MCF 10A (cell line): ENCODE measurements at places on chromosomes 2 and 18. TPM values are rescaled to one million over a fixed set of nuclear protein-coding genes. Genes with fewer than 3 reads are reported as not detected.

SPATA3 gene
- total RNA-seq: not detected in 2 replicates

MC5R gene
- not detected in 2 replicates for total RNA-seq

NT5C1B gene
- not detected in 2 replicates for total RNA-seq

CNTNAP5 gene
- total RNA-seq: not detected in 2 replicates

POTEF gene
- total RNA-seq: not detected in 2 replicates

TLX2 gene
- total RNA-seq: not detected in 2 replicates

ACTG2 gene
- not detected in 2 replicates for total RNA-seq

RFX8 gene
- not detected in 2 replicates for total RNA-seq

MTCL1 gene
- 11.6 and 19.8 TPM in 2 replicates for total RNA-seq

RFTN2 gene
- total RNA-seq: not detected in 2 replicates

KIF5C gene
- total RNA-seq: 0.10 and 0.21 TPM in 2 replicates

NDC80 gene
- total RNA-seq: 20.4 and 29.6 TPM in 2 replicates

ANKRD30B gene
- not detected in 2 replicates for total RNA-seq

HOXD13 gene
- total RNA-seq: not detected in 2 replicates

SOCS6 gene
- total RNA-seq: 16.9 and 20.4 TPM in 2 replicates

RAPGEF4 gene
- total RNA-seq: 0.42 TPM in 1 of 2 replicates, not detected in the other

UGT1A10 gene
- not detected in 2 replicates for total RNA-seq

SLC4A5 gene
- 0.12 and 0.70 TPM in 2 replicates for total RNA-seq

CHRND gene
- total RNA-seq: not detected in 2 replicates

CD207 gene
- not detected in 2 replicates for total RNA-seq

TTC31 gene
- total RNA-seq: 17.6 and 18.1 TPM in 2 replicates

STK39 gene
- 13.8 and 14.6 TPM in 2 replicates for total RNA-seq

SRD5A2 gene
- total RNA-seq: not detected in 2 replicates

PCARE gene
- total RNA-seq: not detected in 2 replicates

COLEC11 gene
- total RNA-seq: not detected in 2 replicates

EMX1 gene
- not detected in 2 replicates for total RNA-seq

POMC gene
- not detected in 2 replicates for total RNA-seq

ST8SIA3 gene
- not detected in 2 replicates for total RNA-seq

UGT1A4 gene
- total RNA-seq: 0.12 TPM in 1 of 2 replicates, not detected in the other

ADCYAP1 gene
- not detected in 2 replicates for total RNA-seq

WNT10A gene
- total RNA-seq: 0.44 TPM in 1 of 2 replicates, not detected in the other

PTPRN gene
- not detected in 2 replicates for total RNA-seq

AKAIN1 gene
- total RNA-seq: not detected in 2 replicates

MPHOSPH10 gene
- 31.4 and 32.8 TPM in 2 replicates for total RNA-seq

GAREM1 gene
- 21.4 and 24.0 TPM in 2 replicates for total RNA-seq

KCNG2 gene
- not detected in 2 replicates for total RNA-seq

C2orf81 gene
- total RNA-seq: 4.3 and 5.6 TPM in 2 replicates

PPM1G gene
- total RNA-seq: 85.7 and 123 TPM in 2 replicates

PLEK gene
- total RNA-seq: not detected in 2 replicates

DNAJC10 gene
- 204 and 281 TPM in 2 replicates for total RNA-seq

SERPINB3 gene
- total RNA-seq: 0.28 TPM in 1 of 2 replicates, not detected in the other

CDK5R2 gene
- total RNA-seq: not detected in 2 replicates

IL36B gene
- total RNA-seq: not detected in 2 replicates

LRRC30 gene
- not detected in 2 replicates for total RNA-seq

FEV gene
- not detected in 2 replicates for total RNA-seq

MSH2 gene
- 7.6 and 8.7 TPM in 2 replicates for total RNA-seq

TNFAIP6 gene
- total RNA-seq: 1.8 and 3.7 TPM in 2 replicates

GAD1 gene
- total RNA-seq: 1.6 and 2.5 TPM in 2 replicates

SPP2 gene
- not detected in 2 replicates for total RNA-seq

UPP2 gene
- not detected in 2 replicates for total RNA-seq

CMPK2 gene
- 0.40 TPM in 1 of 2 replicates, not detected in the other for total RNA-seq

UNC80 gene
- total RNA-seq: not detected in 2 replicates

PTH2R gene
- not detected in 2 replicates for total RNA-seq

RSAD2 gene
- total RNA-seq: 0.09 TPM in 1 of 2 replicates, not detected in the other

PECR gene
- 8.3 and 20.0 TPM in 2 replicates for total RNA-seq
